ENCODE measurements at places on chromosomes 16 and 17.
A peak's percentile ranks its signal among the peaks of the same experiment; 100 is the strongest.

DNA sequence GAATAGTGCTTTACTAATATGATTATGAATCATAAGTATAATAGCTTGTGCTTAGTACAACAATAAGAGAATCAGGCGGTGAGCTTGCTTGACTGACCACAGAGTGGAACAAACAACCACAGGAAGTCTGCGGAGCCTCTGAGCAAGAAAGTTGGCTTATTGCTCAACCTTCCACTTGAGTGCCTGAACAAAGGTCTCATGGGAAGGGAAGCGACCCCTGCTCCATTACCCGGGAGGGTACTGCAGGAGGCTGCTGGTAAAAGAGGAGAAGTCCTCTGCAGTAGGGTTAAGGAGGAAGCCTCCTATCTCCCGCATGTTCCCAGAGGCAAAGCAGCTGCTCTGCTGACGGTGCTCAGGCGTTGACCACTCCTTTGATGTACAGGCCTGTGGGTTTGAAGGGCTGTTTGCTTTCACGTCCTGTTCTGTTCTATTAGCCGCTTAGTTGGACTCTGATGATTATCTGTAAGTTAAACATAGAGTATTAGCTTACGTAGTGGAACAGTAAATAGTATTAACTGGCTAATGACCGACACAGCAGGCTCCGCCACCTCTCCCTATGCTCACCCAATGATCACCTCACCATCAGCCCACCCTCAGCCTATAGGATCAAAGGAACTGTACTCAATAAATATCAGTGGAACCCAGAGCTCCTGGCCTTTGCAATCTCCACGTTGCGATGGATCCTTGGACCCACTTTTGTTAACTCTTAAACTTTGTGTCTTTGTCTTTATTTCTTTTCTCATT is 17.5 kb downstream of the ALOX15B start:
- DNase-seq, result peak; percentile 61

- DNase-seq, result no peak
Observed at GRCh38 chr17:52128721-52129120, 29.8 kb downstream of the CA10 start.

- no peak for DNase-seq
Observed at GRCh38 chr17:69390795-69391501, 23.5 kb upstream of the MAP2K6 start.

DNA sequence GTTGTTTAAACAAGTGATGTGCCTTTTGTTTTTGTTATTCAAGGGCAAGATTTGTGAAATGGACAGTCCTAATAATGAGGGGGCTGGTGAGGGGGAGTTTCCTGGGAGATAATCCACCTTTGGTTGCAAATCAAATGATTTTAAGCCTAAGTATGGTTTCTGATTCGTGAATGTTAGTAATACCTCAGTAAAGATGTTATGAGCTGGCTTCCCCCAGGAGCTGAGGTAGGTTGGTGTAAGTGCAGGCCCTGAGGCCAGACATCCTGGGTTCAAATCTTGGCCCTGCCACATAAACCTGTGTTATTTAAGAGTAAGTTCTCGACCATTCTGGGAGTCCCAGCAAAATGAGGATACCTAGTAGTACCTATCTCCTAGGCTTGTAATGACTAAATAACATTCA is 1.5 kb downstream of the SNX29 start:
- DNase-seq, result no peak

DNA sequence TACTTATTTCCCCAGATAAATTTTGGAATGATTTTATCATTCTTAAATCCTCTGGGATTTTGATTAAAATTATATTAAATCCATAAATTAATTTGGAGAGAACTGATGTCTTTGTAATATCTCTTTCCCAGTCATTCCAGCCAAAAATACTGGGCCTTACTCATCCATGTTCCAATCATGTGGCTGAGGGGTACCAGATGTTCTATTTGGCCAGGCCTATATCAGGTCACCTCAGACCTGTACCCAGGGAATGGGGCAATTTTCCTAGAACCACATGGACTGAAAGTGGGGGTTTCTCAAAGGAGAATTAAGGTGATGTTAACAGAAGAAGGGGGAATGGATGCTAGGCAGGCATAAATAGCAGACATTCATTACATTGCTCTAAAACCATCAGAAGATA is 7.5 kb downstream of the SNTB2 start:
- no peak for DNase-seq

- no peak for DNase-seq
Observed at GRCh38 chr17:46911311-46911710, 11.6 kb upstream of the GOSR2 start.

DNA sequence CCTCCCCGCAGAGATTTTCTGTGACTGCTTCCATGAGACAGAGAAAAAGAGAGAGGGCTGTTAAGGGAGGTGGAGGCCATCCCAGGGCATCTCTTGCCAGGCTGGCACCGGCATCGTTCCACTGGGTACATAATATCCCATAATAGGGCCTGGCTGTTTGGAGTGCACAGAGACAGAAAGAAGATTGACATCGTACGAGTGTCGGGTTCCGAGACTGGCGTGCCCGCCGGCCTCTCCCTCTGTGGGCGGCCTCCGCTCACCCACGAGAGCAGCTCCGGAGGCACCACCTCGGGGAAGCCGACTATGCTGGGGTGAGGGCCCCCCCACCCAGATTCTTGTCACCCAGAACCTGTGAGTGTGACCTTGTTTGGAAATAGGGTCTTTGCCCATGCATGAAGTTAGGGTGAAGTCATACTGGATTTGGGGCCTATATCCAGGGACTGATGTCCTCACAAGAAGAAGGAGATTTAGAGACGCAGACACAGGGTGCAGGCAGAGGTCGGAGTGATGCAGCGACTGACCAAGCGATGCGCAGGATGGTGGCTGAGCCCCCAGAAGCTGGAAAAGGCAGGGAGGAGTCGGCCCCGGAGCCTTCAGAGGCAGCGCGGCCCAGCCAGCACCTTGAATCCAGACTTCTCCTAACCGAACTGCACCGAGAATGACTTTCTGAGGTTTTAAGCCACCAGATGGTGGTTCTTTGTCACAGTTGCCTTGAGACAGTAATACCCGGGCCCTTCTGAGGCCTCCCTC is 101.8 kb upstream of the CIBAR2 start:
- DNase-seq, result no peak
